ENCODE measurements at places on chromosomes 6 and 20.
A peak's percentile ranks its signal among the peaks of the same experiment; 100 is the strongest.

- no peak for DNase-seq
Observed at GRCh38 chr6:51466427-51466826, 621.0 kb downstream of the PKHD1 start.

DNA sequence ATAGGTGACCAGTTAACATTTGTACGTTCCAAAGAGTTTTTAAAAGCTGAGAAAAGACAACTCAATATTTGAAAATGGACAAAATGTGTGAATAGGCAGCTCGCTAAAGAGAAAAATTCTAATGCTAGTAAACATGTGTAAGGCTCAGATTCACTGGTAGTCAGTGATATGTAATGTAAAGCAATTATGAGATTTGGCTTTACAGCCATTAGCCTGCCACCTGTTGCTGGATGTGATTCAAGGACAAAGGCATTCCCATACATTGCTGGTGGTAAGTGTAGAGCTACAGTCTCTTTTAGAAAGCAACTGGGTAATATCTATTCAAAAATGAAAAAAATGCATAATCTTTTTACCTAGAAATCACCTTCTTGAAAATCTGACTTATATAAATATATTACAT lies 114.3 kb downstream of the COL19A1 start:
- no peak for DNase-seq

DNA sequence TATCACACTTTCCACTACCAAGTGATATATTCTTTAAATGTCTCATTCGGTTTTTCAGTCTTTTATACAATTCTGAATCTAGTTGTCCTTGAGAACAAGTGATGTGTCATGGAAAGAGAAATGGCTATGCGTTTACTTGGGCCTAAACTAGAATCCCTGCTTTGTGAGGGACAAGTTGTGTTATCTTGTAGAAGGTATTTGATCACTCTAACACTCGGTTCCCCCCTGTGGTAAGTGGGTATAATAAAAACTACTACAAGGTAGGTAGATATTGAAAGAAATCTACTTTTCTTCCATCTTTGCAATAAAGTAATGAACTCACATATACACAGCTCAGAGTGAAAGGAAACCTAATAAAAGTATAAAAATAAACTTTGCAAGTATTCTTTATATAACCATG lies 108.9 kb downstream of the MANEA start:
- no peak for DNase-seq

DNA sequence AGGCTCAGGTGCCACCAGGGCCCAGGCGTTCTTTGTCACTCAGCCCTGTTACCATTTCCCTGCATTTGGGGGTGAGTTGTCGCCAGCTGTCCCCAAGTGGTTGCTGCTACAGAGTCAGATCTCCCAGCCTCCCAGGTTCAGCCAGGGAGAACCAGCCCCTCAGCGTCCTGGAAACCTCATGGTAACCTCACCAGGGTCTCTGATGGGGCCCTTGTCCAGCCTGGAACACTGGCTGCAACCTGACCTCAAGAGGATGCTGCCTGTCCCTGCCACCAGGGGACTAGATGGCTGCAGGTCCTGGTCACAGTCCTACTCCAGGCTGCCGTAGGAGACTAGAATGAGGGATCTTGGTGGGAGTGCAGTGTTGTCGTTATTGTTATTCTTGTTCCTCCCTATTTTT lies 228.3 kb upstream of the PDE10A start:
- DNase-seq: no peak

GRCh38 chr20:49870261-49870660 lies 45.1 kb downstream of the SPATA2 start:
- DNase-seq: no peak

- peak; percentile 45 for DNase-seq
Observed at GRCh38 chr6:3755637-3756545, 4.4 kb upstream of the PXDC1 start.

DNA sequence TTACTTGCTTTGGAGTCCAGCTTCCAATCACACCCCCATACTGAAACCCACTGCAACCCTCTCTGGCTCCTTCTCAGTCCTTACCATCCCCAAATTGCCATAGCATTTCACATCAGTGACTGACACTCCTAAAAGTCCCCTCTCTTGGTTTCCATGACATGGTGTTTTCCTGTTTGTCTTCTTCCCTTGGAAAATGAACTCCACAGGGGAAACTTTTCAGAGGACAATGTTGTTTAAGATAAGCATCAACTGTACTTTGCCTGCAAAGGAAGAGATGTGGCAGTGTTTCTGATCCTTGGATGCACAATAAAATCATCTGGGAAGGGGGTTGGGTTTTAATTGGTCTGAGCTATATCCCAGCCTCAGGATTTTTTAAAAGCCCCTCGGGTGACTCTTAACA lies 214.9 kb downstream of the HACE1 start:
- no peak for DNase-seq

DNA sequence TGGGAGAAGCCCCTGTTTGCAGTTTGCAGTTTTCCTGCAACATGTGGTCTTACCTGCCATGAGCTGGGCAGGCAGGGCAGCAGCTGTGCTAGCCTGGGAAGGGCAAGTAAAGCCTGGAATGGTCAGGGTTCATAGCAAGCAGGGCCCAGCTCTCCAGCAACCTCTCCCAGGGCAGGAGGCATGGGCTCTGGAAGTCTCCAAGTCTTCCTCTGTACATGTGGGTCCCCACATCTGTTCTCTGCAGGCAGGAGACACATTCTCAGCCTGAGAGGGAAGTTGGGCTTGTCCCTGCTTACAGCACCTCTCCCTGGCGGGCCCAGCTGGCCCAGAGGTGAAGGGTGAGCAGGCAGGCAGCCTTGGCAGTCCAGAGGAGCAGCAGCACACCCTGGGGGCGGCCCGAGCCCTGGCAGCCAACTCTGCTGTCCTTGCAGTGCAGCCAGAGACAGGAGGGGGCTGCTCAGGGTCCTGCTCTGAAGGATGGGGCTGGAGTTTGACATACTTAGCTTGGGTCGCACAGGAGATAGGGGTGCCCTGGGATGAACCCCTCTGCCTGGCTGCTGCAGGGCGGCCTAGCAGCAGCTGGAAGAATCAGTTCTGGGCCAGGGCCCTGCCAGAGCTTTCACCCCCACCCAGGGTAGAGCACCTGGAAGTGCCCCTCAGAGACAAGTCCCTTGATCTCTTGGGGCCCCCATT lies 176.0 kb downstream of the MRPL14 start:
- no peak for DNase-seq

DNA sequence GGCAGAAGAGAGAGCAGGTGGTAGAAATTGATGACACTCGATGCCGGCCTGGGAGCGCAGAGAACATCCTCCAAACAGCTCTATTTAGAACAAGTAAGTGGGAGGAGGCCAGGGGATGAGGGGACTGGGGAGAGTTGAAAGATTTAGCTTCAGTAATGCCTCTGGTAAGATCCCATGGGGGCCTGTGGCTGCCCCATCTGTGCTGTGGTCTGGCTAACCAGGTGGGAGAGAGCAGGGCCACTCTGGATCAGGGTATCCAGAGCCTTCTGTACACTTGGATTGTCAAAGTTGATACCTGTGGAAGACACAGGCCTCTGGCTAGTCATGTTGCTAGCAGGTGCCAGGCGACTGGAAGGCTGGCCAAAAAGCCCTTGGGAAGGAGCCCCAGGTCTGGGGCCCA lies 27.6 kb downstream of the NCOA5 start:
- no peak for DNase-seq

DNA sequence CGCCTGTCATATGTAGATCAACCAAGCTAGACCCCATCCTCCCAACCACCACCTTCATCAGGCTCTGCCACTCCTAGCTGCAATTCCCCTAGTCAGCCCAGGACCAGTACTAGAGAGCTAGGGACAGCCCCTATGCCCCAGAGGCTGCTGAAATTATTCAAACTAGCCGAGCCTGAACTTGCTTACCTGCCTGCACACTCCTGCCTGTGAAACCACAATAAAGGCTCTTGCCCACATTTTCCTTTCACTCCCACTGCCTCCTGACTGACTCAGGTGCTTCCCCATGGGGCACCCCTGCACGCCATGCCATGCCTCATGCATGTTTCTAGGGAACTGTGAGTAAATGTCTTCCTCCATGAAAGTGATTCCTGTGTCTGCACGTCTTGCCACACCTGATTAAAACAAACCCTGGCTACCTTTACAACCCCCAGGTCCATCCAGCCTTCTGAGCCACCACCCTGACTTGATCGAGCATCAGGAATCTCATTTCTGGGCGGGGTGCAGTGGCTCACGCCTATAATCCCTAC lies 66.5 kb upstream of the IER3 start:
- no peak for DNase-seq

GRCh38 chr6:78701407-78701806 lies 165.9 kb upstream of the IRAK1BP1 start:
- DNase-seq: no peak

GRCh38 chr20:50645253-50646068 lies 45.9 kb downstream of the RIPOR3 start:
- DNase-seq: peak; percentile 23

GRCh38 chr6:44298864-44299263 lies 14.3 kb downstream of the AARS2 start:
- no peak for DNase-seq
